NCI-H2081 treated with DMSO at 0.1 percent for 48 hours (cell line): ENCODE measurements at places on chromosomes 2 and 18.

DNA sequence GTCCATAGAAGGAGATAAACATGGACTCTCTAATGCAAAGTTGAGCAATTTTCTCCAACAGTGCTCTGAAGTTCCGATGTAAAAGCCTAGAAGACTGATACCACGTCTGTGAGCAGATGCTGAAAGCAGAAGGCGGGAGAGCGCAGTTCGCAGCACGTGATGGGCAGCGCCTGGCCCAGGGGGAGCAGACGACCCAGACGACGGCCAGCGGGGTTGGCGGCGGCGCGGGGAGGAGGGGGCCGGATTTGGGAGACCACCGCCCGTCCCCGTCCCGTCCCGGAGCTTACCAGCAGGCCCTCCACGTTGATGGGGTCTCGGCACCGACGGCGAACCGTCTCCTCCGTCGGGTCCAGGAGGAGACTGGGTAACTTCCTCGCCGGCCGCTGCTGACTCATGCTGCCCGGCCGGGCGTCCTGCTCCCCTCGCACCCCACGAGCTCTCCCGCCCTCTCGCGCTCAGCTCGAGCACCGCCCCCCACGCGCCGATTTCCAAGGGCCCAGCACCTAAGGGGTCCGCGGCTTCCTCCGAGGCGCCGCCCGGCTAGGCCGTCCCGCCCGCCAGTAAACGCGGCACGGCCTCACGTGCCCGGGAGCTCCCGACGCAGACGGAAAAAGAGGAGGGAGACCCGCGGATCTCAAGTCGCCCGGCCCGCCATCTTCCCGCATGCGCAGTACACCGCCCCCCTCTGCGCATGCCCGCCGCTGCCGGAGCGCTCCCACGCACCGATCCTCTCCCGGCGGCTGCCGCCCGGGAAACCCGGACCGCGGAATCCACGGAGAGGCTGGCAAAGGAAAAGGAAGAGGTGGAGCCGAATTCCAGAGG lies at the start of gene E2F6:
Gene E2F6 (minus strand): TSS at position 677 of the 822 bp plus-strand sequence. CDS start 282 bp downstream, at position 395.
- DNase-seq, result peak; percentile 72

DNA sequence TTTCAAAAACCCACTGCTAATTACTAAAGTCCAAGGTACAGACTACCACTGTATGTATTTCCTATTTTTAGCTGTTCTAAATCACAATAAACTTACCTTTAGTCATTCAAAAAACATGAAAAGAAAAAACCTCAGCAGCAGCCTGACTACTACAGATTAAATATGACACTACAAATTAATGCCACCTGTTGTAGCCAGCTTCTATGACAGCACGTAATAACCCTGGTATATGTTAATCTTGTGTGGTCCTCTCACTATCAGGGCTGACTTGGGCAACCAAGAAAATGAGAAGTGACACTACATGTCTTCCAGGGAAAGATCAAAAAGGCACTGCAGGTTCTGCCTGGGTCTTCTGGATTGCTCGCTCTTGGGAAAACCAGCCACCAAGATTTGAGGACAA lies 90.6 kb upstream of the FAM124B start:
- no peak for DNase-seq

GRCh38 chr2:71671895-71672825 lies 218.8 kb downstream of the DYSF start:
- DNase-seq, result no peak

DNA sequence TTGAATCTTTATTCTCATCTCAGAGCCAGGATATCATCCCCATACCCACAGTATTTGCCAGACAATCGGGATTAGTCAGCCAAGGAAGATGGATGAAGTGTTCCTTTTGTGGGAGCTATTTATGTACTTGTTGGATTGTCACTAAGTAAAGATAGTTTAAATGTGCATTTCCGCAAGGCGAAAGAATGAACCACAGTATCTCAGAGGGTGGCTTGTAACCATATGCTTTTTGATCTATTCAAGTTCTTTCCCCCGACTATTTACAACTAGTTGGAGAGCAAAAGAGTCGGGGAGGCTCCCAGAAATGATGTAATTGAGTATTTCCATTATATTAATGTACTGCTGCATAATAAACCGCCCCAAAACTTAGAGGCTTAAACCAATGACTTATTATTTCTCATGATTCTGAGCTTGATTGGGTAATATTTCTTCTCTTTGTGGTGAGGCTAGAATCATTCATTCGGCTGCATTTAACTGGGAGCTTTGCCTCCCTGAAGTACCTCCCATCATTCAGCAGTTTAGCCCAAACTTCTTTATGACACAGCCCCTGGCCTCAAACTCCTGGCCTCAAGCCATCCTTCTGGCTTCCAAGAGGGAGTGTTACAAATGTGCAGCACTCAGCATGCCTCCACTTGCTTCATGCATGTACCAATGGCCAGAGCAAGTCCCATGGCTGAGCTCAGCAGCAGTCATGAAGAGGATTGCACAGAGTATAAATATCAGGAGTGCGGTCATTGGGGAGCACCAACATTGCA lies 423.7 kb downstream of the METTL4 start:
- no peak for DNase-seq

DNA sequence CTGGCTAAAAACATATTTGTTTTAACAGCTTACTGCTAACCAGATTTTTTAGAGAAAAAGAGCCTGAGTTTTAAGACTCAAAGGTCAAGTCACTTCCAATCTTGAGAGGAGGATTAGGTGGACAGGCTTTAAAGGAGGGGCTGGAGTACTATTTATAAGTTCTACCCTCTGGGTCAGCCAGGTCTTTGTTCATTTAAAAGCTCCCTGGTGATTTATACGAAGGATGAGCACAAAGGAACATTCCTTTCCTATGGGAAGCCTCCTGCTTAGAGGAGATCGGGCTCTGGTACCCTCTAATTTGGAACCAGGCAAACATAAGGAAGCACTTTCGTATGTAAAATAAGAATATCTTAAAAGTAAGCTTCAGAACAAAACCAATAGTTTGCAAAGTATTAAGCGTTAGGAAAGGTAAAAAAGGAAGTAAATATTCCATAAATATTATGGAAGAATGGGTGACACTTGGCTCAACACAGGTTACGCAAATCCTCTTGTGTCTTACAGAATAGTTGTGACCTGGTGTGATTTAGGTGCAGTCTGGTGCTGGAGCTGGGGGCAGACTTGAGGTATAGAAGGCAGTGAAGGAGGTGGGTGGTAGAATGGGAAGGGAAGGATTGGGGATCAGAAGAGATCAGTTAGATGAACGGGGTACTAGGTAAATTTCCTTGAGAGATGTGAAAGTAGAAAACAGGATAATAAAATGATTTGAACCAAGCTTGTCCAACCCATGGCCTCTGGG lies 35.6 kb downstream of the PDE6D start:
- DNase-seq, result no peak

DNA sequence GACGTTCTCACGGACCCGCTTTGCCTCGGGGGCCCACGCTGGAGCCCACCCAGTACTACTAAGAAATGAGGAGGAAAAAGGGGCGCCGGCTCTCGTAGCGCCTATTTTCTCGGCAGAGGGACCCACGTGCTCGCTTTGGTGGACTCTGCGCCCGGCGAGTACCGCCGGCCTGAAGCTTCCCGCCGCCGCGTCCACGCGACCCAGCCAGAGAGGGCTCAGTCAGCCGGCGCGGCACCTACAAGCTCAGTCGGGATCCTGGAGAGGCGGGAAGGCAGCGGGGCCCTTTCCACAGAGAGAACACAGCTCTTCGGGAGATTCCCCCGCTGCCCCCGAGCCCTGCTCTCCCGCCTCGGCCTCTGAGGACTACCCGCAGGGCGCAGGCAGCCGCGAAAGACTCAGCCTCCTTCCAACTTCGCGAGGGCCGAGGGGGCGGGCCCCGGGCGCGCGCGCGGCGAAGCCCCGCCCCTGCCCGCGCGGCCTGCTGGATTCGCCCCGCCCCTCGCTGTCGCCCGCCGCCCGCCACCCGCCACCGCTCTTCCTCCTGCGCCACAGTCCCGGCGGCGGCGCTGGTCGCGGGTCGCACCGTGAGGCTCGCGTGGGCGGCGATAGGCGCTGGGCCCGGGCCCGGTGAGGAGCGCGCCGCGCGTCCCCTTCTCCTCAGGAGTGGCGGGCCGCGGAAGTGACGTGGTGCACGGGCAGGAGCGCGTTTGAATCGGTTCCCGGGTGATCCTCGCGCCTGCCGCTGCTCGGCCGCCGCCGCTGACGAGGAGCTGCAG lies at the start of gene SMCHD1:
Gene SMCHD1 (plus strand): TSS at position 549 of the 776 bp plus-strand sequence. CDS start 350 bp downstream, outside the sequence.
- DNase-seq, result peak; percentile 45
